ENCODE measurements at places on chromosomes 2 and 18.

DNA sequence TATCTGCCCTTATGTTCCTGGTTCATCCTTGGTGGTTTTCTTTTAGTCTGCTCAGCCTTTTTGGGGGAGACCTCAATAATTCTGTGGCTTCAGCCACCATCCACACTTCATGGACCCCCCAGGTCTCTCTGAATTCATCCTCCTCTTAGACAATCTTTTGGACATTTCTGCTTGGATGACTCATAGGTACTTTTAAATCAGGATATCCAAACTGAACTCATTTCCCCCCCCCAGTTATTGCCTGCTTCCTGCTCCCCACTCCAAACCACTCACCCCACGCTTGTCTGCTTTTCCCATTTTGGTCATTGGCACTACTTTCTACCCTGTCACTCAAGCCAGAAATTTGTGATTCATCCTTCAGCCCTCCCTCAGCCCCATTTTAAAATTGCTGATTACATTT lies 78.5 kb downstream of the TANC1 start:
- no peak for DNase-seq

DNA sequence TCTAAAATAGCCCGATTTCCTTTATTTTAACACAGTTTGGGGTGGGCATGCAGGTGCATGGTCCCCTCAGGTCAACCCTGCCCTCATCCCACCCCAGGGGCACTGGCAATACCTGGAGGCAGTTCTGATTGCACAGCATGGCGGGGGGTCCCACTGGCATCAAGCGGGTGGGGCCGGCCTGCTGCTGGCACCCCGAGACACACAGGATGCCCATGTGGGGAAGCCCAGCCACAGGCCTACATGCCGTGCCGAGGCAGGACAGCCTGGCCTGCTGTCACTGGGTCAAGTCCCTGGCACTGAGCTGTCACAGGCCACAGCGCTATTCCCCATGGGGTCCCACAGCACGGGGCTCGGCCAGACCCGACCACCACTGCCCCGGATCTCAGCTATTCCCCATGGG lies 11.9 kb upstream of the KCNG2 start:
- DNase-seq, result no peak

- no peak for DNase-seq
Measured at GRCh38 chr2:14303366-14304115, 329.0 kb upstream of the LRATD1 start.

DNA sequence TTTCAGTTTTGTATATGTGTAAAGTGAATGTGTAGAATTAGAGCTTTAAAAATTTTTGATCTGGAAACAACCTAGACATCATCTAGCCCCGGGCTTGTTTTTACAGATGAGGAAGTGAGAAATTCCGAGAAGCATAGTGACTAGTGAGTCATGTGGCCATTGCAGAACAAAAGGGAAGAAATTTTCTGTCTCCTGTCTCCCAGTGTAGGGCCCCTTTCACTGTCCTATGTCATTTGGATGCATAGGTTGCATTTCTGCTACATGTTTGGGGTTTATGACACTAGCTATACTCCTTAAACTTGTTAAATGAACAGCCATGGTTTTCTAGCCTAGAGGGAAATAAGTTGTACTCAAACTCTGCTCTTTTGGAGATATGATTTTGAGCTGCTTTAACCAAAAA lies 84.6 kb downstream of the PLCL1 start:
- no peak for DNase-seq

GRCh38 chr2:18408638-18409037 lies 151.8 kb downstream of the RDH14 start:
- no peak for DNase-seq

GRCh38 chr18:79805211-79805887 lies 7.6 kb downstream of the KCNG2 start:
- no peak for DNase-seq

DNA sequence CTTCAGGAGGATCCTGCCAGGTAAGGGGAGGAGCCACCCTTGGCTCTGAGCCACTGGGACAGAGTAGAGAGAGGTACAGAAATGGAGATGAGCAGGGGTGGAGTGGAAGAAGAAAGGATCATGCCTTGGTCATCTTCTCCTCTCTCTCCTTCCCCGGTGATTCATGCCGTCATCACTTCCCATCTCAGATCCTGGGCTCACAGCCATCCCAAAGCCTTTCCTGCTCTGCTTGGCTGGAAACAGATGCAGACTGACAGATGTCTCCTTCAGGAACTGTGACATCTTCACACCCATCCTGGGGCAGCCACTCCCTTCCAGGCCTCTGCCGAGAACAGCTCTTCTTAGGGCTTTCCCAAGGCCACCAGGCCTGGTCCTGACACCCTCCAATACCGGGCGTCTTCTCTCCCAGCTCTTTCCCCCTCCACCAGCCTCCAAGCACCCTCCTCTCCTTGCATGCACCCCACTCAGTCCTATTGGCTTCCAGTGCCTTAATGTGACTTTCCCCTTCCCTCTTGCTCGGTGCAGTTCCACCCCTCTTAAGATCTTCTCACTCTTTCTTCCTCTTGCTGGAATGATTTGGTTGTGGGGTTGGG lies 58.3 kb upstream of the TNP1 start:
- peak; percentile 55 for DNase-seq

DNA sequence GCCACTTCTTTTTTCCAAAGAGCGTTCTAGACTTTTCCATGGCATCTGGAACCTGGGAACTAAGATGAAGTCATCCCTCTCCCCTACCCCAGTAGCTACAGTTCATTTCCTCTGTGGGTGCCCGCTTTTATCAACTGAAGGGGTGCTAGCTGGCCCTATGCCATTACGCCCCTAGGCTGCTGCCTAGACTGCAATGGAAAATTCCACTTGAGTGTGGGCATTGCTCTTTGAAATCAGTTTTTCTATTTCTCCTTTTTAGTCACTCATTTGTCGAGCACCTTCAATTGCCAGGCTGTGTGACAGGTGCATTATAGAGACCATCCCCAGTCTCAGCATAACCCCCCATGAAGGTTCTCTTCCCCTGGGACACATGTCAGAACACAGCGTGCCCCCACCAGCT lies 7.3 kb downstream of the TEX51 start:
- no peak for DNase-seq

GRCh38 chr2:11348209-11348749 lies 3.8 kb upstream of the ROCK2 start:
- DNase-seq, result no peak

GRCh38 chr2:18297534-18298058 lies 262.9 kb downstream of the RDH14 start:
- no peak for DNase-seq

GRCh38 chr2:27790796-27791195 lies 19.3 kb downstream of the MRPL33 start:
- no peak for DNase-seq

DNA sequence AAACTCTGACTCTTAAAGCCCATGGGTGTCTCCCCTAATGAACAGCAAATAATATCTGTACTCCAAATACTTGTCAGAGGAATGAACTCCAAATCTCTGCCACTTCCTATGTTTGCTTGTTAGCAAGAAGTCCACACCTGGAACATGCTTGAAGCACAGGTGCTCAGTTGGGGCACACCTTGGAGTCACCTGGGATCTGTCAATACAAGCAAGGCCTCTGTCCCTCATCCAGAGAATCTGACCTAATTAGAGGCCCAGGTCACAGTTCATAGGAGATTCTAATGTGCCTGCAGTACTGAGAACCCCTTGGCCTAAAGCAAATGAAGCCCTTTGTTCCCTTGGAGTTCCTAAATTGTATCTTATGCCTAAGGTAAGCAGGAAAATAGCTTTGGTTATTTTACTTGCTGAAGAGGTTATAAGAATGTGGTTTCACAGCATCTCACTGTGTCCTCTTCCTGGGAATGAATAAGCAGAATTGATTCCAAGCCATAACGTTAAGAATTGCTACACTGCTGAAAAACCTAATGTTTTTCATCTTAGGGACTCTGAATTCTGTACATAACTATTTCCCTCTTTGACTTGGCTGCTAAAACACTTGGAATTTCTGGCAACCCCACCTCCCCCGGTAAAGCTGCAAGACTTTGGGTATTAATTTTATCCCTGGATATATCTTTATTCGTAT lies 113.4 kb downstream of the PIEZO2 start:
- DNase-seq, result peak; percentile 8

- no peak for DNase-seq
Measured at GRCh38 chr2:18719978-18720775, 130.8 kb upstream of the NT5C1B start.

GRCh38 chr2:163528640-163529217 lies 207.1 kb downstream of the FIGN start:
- DNase-seq, result no peak

- DNase-seq, result no peak
Measured at GRCh38 chr2:10059016-10059351, 15.6 kb downstream of the KLF11 start.

DNA sequence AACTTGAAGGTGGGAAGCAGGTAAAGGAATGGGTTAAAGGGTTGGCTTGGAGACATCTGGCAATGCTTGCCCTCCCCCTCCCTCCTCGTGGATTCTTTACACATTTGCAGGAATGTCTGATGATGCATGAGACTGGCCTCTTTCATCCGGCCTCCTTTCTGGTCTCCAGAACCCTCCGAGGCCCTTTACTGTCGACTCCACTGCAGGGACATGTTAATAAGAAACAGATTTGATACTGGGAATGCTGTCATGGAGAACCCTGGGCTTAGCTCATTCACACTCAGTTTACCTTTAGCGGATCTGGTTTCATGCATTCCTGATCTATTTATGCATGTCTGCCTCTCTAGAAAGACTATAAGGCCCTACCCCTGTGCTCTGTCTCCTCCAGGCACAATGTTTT lies 238.7 kb downstream of the TGIF1 start:
- DNase-seq, result peak; percentile 99

- no peak for DNase-seq
Measured at GRCh38 chr18:57015451-57015850, 131.4 kb upstream of the BOD1L2 start.

DNA sequence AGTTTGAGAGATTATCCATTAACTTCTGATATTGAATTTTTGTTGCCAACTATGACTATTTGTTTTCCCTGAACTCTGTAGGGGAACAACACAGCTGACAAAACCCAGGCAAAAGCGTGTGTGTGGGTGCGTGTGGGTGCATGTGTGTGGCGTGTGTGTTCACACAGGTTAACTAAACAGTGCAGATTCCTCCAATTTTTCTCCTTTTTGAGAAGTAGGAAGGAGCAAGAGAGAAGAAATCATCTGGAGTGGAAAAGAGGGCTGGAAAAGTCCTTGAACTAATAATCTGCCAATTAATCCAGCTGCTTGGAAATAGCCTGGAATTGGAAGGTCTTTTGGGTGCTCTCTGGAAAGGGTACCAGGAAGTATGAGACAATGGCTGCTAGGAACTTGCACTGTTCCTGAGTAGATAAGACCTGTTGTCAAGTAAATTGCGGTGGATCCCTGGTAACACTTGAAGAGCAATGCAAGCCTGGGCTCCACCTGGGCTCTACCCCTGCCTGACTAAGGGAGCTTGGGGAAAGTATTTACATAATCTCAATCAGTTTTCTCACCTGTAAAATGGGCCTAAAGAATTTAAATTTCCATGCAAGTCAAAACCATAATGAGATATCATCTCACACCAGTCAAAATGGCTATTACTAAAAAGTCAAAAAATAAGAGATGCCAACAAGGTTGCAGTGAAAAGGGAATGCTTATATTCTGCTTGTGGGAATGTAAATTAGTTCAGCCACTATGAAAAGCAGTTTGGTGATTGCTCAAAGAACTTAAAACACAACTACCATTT lies 40.5 kb upstream of the IL1R1 start:
- no peak for DNase-seq

- DNase-seq, result no peak
Measured at GRCh38 chr2:118046634-118047210, 32.9 kb upstream of the CCDC93 start.

DNA sequence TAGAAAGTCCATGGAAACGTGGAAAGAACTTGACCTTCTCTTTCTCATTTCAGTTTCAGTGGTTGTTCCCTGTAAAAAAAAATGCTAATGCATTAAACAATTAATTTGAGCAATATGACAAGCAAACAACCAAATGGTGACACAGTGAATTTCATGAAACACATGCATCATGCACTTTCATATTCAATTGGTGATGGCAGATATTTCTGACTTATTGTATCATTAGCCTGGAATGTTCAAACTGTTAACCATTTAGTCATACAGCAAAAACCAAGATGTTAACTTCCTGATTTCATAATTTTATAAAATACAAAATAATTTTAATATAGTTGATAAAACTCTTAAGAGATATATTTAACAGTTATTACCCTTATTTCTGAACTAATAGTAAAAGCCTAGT lies 85.5 kb downstream of the SCN1A start:
- no peak for DNase-seq

- no peak for DNase-seq
Measured at GRCh38 chr2:10343191-10343590, 40.5 kb downstream of the HPCAL1 start.

All from fibroblast of skin of left quadriceps (primary cell).